Stomach (tissue), 19 donors: ENCODE measurements at places on chromosomes 11 and 22. TPM values are rescaled to one million over a fixed set of nuclear protein-coding genes. Genes with fewer than 3 reads are reported as not detected.

The PDE2A gene
- total RNA-seq: 33.9 TPM

GRCh38 chr11:36421546-36422155 lies 88.4 kb downstream of the TRAF6 start:
- no peak for DNase-seq

DNA sequence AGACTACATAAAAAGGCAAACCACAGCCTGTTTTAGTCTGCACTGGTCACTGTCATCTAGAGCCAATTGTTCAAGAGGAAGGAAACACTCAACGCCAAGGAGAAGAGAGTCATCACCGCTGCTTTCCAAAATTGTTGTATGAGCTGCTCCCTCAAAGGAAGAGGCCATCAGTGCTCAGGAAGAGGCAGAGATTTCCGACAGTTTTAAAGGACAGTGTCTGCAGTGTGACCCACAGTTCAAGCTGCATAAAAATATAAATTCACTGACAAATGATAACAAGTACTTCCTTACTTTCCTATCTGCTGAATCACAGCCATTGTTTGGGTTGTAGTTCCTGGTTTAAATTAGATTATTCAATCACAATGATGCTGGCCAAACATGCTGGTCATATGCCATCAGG lies 16.4 kb downstream of the PRCP start:
- DNase-seq: peak; percentile 37

DNA sequence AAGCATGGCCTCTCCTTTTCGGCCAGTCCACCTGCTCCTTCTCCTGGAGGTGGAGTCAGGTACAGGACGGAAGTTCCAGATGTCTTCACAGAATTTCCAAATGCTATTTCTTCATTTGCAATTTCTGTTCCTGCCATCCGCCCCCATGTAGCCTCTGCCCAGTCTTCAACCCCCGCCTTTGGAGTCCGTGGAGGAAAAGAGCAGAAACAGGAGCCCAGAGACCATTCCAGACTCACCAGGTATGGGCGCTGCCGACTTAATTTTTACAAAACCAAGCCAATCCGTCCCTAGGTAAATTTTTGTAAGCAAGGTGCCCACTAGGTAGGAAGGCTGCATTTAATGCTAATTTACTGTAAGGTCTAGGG lies 28.9 kb downstream of the RELT start:
- no peak for DNase-seq

The C11orf52 gene
- total RNA-seq: 18.7 TPM

GRCh38 chr11:134342572-134343340 lies 11.0 kb downstream of the GLB1L2 start:
- DNase-seq: no peak

DNA sequence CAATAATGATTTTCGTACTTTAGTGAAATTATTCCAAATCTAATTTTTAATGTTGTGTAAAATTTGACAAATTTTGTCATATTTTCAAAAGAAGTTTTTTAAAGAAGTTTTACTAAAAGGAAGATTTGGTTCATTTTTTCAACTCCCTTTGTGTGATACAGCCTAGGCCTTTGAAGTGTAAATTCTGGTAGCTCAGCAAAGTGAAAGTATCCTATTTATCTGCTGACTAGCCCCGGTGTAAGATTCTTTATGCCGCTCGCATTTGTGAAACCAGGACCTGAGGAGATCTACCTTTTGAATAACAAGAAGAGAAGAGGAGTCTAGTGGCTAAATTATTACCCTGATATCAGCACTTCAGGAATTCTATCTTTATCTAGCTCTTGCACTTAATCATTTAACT lies 177.4 kb downstream of the JRKL start:
- peak; percentile 26 for DNase-seq

The CNIH2 gene
- not detected for total RNA-seq

DNA sequence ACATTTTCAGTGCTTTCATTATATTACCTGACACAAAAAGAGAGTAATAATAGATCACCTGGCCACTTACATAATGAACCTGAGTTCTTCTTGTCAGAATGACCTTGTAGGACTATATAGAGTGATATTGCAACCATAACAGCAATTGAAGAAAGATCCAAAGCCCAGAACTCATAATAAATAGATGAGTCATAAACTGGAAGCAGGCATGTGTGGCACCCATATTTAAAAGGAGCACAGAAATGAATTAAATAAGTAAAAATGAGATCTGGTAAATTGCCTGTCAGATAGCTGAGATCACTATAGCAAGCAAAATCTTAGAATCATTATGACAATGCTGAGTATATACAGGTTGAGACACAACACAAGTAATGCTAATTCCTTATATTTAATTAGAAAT lies 331.8 kb downstream of the AASDHPPT start:
- DNase-seq: no peak

DNA sequence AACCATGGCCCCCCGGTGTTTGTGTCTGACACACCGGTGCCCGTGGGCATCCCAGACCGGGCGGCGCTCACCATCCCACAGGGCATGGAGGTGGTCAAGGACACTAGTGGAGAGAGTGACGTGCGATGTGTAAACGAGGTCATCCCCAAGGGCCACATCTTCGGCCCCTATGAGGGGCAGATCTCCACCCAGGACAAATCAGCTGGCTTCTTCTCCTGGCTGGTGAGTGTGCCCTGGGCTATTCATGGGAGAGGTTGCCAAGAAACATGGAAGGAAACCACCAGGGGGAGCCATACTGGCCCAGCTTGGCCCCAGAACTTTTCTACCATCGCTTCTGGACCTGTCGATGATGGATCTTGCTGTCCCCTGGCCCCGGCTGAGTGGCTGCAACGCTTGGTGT lies 36.5 kb downstream of the PRDM11 start:
- peak; percentile 59 for DNase-seq

The MFNG gene
- 11.2 TPM for total RNA-seq

- DNase-seq: no peak
These were observed 19.9 kb upstream of the TMEM184B start for GRCh38 chr22:38292694-38293093.

GRCh38 chr11:120863359-120863758 lies 160.5 kb upstream of the TBCEL start:
- DNase-seq: no peak

GRCh38 chr11:103024086-103024485 lies 67.9 kb downstream of the DCUN1D5 start:
- DNase-seq: no peak

The C11orf97 gene
- total RNA-seq: not detected

DNA sequence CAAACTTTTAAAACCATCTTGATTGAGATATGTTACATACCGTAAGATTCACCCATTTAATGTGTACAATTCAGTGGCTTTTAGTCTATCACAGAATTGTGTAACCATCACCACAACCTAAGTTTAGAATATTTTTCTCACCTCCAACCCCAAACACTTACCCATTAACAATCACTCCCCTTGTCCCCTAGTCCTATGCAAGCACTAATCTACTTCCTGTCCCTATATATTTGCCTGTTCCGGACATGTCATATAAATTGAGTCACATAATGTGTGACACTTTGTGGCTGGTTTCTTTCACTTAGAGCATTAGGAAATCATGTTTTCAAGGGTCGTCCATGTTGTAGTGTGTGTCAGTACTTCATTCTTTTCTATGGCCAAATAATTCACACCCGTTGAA lies 38.8 kb downstream of the RASSF10 start:
- no peak for DNase-seq

- DNase-seq: no peak
These were observed 34.0 kb downstream of the KREMEN1 start for GRCh38 chr22:29106839-29107238.

DNA sequence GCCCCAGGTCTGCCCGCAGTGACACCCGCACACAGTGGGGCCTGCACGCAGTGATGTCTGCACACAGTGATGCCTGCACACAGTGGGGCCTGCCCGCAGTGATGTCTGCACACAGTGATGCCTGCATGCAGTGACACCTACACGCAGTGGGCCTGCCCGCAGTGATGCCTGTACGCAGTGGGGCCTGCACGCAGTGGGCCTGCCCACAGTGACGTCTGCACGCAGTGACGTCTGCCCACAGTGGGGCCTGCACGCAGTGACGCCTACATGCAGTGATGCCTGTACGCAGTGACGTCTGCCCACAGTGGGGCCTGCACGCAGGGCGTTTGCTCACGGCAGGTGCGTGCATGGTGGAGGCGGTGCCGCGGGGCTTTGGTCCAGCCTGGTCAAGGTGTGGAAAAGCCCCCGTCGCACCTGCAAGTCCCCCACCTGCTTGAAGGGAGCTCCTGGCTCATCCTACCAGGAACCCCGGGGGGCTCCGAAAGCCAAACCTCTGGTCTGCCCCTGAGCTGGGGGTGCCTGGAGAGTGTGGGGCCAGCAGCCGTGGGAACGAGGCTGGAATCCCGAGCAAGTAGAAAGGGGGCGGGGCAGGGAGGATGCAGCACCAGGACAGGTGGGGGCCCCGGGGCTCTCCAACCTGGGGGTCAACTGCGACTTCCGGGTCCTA lies 8.9 kb upstream of the SYT8 start:
- no peak for DNase-seq

DNA sequence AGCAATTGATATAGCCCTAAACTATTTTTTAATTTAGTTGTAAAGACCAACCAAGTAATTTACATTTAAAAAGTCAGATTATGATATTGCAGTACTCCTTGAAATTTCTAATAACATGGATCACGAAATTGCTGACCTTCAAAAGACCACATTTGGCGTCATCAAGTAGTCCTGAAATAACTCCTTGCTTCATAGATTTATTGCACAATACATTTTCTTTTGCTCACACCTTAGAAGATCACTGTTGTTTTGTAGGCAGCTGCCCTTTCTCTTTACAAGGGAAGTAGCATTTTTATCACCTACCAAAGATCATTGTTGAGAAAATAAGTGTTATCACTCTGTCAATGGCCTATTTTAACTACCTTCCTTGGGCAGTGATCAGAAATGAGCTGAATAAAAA lies 815.8 kb downstream of the METTL15 start:
- no peak for DNase-seq

- no peak for DNase-seq
These were observed 51.0 kb upstream of the PICALM start for GRCh38 chr11:86119906-86120305.

GRCh38 chr11:21475276-21475675 lies 717.6 kb upstream of the ANO5 start:
- no peak for DNase-seq
